Activated CD8-positive, alpha-beta memory T cell treated with anti-CD3 and anti-CD28 coated beads for 1 hour (primary cell): ENCODE measurements at places on chromosomes 1 and 21.

DNA sequence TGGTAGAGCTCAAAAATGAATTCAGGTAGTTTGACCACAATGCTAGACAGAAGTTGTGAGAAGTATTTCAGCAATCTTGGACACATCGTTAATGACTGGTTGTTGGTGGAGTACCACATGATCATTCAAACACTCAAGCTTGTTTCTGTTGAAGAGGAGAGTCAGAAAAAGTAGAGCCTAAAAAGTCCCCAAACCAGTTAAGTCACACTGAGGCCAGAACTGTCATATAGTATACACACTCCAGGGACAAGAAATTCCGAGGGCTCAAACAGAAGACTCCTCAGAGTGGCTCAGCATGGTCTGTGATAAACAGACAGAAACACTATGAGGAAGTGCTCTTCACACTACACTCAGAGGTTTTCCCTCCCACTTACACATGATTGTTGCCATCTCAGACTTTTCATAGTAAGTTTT, 5.8 kb downstream of the TRIM33 start:
- DNase-seq, result no peak

- no peak for DNase-seq
Measured at GRCh38 chr1:201216395-201217085, 25.9 kb downstream of the IGFN1 start.

DNA sequence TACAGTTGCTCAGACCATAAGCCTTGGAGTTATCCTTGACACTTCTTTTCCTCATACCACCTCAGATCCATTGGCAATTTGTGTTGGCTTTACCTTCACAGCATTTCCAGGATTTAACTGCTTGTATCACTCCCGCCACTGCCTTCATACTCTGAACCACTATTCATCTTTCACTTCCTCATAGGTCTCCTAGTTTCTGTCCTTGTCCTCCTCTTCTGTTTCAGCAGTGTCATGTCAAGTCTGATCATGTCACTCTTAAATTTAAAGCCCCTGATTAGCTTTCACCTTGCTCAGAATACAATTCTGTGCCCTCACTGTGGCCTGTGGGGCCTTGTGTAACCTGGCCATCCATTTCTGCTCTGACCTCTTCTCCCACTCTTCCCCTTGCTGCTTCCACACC, 34.7 kb upstream of the C1orf115 start:
- DNase-seq, result no peak

DNA sequence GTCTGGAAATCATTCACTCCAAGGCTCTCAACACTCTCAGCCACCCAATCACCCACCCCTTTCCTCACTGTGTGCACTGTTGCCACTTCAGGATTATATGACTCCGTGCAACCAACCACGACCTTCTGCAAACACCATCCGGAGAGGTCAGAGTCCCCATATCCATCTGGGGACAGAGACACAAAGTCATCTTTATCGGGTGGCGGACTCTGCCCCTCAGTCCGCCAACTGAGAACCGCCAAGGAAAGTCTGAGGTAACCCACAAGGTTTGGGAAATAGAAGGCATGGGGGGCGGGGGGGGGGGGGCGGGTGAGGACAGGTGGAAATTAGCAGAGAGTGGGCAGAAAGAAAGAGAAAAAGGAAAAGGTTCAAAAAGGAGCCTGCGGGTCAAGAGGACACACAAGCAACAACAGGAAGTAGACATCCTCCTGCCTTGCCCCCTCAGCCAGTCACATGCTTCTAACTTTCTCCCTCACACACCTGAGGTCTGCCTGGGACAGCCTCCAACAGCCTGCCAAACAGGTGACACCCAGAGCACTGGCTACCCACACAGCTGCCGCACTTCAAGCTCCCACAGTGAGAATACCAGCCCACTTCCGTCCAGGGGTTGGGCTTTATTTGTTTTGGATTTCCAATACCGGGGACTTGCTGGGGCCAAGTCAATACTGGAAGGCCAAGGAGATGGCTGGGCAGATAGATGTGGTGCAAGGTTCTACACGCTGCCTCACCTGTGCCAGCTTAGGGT, 58.1 kb downstream of the SSBP3 start:
- no peak for DNase-seq

GRCh38 chr1:204293605-204294337, 66.0 kb downstream of the PLEKHA6 start:
- DNase-seq, result no peak

- no peak for DNase-seq
Measured at GRCh38 chr1:200154069-200154767, 126.7 kb downstream of the NR5A2 start.

GRCh38 chr1:214198571-214198970, 82.4 kb upstream of the SMYD2 start:
- no peak for DNase-seq

- no peak for DNase-seq
Measured at GRCh38 chr1:178124115-178124514, 30.2 kb downstream of the RASAL2 start.

DNA sequence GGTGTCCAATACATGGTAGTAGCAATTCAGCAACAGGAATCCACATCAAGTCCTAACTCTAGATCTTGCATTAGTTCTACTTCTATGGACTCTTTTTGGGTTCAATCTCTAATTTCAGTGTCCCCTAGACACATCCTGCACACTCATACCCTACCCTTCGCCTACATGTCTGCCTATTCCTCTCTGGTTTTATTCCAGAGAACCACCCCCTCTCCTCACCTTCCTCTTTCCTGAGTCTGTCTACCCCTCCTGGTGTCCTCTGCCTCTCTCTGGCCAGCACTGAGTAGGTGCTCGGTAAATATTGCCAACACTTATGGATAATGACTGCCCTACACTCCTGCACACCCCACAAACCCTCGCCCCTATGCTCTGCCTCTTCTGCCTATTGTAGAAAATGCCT, 9.5 kb downstream of the TAL1 start:
- no peak for DNase-seq

GRCh38 chr1:169511316-169512005, 25.7 kb upstream of the SLC19A2 start:
- DNase-seq, result no peak
